ENCODE measurements at places on chromosomes 5 and 9. TPM values are rescaled to one million over a fixed set of nuclear protein-coding genes. Genes with fewer than 3 reads are reported as not detected.

DNA sequence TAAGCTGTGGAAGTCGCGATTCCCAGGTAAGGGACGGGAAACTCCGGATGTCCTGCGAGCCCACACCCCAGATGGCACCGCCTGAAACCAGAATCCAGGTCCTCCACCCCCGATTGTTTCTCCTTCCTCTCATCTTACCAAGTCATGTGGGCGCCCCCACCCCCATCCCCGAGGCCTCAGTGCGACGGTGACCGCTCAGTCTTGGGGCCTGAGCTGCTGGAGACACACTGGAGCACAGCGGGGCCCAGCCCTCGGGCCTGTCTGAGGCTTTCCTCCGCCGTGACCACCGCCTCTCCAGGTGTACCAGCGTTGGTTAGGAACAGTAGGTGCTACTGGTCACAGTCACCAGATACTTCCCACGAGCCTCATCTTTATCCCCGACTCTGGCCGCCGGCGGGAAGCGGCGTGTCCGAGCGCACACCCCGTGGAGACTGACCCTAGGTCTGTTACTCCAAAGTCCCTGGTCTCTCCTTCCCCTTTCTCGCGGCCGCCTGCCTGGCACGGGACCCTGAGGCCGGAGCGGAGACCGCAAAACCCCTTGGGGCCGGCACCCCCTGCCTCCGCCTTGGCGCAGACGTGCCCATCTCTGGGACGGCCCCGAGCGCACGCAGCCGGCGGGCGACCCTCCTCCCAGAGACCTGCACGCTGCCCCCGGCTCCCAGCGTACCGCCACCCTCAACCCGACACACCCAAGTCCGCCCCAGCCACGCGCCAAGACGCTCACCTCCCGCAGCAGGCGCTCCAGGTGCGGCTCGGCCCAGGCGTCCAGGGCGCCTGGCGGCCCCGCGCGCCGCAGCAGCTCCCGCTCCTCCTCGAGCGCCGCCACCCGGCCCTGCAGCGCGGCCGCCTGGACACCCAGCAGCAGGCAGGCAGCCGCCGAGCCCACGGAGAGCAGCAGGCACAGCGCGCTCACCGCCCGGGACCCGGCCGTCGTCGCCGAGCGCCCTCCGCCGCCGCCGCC is 733 bp downstream of the COL23A1 start:
- no peaks in the 10 kb centered on the region for H3K4me1 ChIP-seq
- no peaks in the 10 kb centered on the region for H3K36me3 ChIP-seq
- H3K27ac ChIP-seq, result no peak overlapping the region
- H3K27me3 ChIP-seq, result peaks cover 47% of the 10 kb centered on the region
- peak overlapping the region; percentile 33 for H3K4me3 ChIP-seq

DNA sequence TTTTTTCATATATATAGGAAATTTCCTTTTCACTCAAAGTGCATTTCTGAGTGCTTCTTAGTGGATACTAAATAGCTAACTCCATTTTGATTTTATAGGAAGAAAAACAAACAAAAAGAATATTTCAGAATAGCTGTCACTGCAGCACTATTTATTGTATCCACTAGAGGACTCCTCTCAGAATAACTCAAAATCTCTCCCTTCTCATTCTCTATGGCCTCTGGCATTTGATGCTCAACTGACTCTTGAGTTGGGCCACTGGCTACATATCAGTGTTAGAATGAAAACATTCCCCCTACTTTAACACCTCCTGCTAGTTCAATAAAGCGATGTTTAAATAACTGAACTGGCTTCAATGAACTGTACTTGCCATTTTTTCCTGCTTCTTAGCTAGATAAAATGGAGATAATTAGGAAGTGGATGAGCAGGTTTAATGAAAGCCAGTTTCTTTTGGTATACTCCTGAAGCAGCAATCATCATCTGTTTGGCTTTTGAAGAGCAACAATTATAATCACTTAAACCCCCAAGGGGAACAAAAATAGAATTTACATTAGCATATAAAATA is 16.6 kb upstream of the ELAVL2 start:
- no peaks in the 10 kb centered on the region for H3K4me1 ChIP-seq
- H3K27me3 ChIP-seq, result no peaks in the 10 kb centered on the region
- no peak overlapping the region for H3K27ac ChIP-seq
- H3K4me3 ChIP-seq, result no peak overlapping the region

DNA sequence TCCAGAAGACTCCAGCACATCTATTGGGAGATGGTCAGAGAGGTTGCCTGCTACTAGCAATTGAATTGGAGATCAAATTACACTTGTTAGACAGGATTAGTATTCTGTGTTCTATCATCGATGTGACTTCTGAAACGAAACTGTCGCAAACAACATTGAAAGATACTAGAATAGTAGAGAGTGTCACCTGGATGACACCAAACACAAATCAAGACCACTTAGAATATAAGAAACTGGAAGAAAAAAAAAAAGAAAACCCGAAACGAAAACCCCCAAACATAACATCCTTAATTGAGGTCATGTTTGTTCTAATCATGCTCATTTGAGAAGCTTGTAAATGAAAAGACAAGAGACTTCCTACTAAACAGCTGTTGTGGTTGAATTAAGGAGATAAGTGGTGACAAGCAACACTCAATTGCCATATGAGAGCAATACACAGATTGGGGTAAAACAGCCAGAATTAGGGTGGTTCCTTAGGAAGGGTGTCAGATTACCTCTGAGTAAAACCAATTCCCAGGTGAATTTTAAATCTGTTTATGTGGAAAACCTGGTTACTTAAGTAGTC is 97.6 kb downstream of the BASP1 start:
- H3K27ac ChIP-seq, result no peak overlapping the region
- no peaks in the 10 kb centered on the region for H3K4me1 ChIP-seq
- no peak for DNase-seq
- no peaks in the 10 kb centered on the region for H3K36me3 ChIP-seq
- H3K4me3 ChIP-seq, result no peak overlapping the region

GRCh38 chr5:180645274-180646204 is 3.9 kb downstream of the FLT4 start:
- H3K4me3 ChIP-seq, result no peak overlapping the region
- peaks cover 63% of the 10 kb centered on the region for H3K27me3 ChIP-seq
- DNase-seq, result peak; percentile 46
- H3K27ac ChIP-seq, result no peak overlapping the region
- H3K36me3 ChIP-seq, result no peaks in the 10 kb centered on the region

DNA sequence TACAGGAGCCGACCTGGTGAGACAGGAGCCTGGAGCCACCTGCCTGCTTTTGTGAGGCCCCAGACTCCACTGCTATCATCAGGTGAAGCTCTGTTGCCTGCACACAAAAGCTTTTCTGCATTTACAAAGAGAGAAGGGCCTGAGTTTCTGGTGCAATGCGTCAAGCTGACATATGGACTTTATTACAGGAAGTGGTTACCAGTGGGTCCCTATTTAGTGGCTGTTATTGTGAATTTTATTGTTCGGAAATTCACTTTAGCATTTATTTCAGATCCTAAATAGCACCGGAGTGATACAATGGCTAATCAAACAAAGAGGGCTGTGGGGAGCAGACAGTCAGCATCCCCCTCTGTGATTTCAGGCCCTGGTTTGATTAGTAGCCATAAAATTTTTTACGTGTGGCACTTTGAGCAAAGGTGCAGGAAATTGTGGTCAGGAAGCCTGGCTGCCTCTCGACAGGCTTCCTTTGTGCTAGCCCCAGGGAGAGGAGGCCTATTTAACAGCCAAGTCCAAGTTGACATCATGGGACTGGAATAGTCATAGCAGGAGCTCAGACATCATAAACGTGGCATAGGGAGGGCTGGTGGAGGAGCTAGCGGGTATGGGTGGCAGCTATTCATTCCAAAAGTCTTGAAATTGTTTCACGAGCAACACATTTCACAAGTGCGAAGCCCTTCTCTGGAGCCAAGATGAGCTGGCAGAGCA is 8.4 kb downstream of the TGFBI start:
- H3K27me3 ChIP-seq, result peaks cover 50% of the 10 kb centered on the region
- H3K4me3 ChIP-seq, result no peak overlapping the region
- H3K27ac ChIP-seq, result no peak overlapping the region
- H3K4me1 ChIP-seq, result no peaks in the 10 kb centered on the region

- H3K4me1 ChIP-seq, result peaks cover 34% of the 10 kb centered on the region
- peak overlapping the region; percentile 61 for H3K27ac ChIP-seq
- H3K36me3 ChIP-seq, result peaks cover 32% of the 10 kb centered on the region
- H3K4me3 ChIP-seq, result no peak overlapping the region
- DNase-seq, result peak; percentile 65
- H3K27me3 ChIP-seq, result no peaks in the 10 kb centered on the region
Observed at GRCh38 chr9:35801328-35802128, 10.1 kb downstream of the NPR2 start.

- no peak overlapping the region for H3K27ac ChIP-seq
- H3K27me3 ChIP-seq, result no peaks in the 10 kb centered on the region
- no peaks in the 10 kb centered on the region for H3K4me1 ChIP-seq
- no peaks in the 10 kb centered on the region for H3K36me3 ChIP-seq
Observed at GRCh38 chr9:2602704-2603116, 18.9 kb upstream of the VLDLR start.

DNA sequence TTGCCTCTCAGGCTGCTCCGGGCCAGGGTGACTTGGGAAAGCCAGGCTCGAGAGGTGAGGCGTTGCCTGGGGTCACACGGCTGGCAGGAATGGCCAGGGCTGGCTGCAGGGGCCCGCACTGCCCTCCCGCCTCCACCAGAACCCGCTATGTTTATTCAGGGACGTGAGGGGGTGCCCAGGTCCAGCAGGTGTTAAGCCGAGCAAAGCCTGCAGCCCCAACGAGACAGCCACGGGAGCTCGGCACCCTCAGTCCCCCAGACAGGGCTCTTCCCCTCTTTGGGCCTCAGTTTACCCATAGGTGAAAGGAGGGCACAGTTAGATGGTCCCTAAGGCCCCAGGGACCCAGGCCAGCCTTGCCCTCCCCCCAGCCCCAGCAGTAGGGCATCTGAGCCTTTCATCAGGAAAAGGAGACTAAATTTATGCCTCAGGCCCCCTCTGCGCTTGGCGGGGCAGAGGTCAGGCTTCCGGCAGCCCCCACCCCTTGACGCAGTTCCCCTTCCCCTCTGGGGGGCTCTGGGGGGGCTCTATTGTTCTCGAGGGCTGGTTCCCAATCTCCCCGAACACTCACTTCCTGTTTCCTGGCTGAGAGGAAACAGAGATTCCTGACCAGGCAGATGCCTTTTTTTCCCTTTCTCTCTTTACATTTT is 7.1 kb upstream of the EGFL7 start:
- H3K4me3 ChIP-seq, result no peak overlapping the region
- H3K27me3 ChIP-seq, result no peaks in the 10 kb centered on the region
- H3K27ac ChIP-seq, result no peak overlapping the region
- no peak for DNase-seq
- H3K4me1 ChIP-seq, result peaks cover 71% of the 10 kb centered on the region

DNA sequence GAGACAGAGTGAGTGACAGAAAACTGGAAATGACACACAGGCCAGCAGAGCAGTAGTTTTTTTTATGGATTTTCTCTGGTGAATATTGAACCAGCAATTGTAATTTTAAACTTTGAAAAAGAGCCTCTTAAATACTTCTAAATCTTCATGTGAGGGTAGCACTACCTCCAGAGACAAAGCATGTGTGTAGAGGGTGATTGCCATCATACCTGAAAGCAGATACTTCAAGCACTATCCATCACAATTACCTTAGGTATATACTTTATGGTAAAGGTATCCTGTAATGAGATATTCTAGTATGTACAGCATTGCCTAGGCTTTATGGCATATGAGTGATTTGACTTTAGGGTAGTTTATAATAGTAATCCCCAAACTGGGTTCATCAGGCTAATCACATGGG is 3.4 kb upstream of the EBF1 start:
- H3K27me3 ChIP-seq, result peaks cover 15% of the 10 kb centered on the region
- no peak overlapping the region for H3K4me3 ChIP-seq
- DNase-seq, result no peak
- H3K4me1 ChIP-seq, result no peaks in the 10 kb centered on the region

DNA sequence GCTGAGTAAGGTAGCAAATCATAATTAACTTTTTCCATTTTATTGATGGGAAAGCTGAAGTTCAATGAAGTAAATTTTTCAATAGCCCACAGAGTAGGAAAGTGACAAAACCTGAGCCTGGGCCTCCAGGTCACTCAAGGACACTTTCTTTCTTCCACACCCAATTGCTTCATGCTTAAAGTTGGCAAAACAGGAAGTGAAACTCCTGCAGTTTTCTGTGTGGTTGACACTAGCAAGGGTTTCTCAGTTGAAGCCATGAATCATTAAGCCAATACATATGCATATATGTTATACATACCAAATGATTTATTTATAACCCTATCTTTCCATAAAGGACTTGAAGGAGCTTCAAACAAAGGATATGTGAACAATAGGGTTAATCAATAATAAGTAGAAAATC is 13.9 kb downstream of the TLR4 start:
- no peaks in the 10 kb centered on the region for H3K4me1 ChIP-seq
- no peaks in the 10 kb centered on the region for H3K27me3 ChIP-seq
- no peak overlapping the region for H3K27ac ChIP-seq
- H3K4me3 ChIP-seq, result no peak overlapping the region
- no peaks in the 10 kb centered on the region for H3K36me3 ChIP-seq

DNA sequence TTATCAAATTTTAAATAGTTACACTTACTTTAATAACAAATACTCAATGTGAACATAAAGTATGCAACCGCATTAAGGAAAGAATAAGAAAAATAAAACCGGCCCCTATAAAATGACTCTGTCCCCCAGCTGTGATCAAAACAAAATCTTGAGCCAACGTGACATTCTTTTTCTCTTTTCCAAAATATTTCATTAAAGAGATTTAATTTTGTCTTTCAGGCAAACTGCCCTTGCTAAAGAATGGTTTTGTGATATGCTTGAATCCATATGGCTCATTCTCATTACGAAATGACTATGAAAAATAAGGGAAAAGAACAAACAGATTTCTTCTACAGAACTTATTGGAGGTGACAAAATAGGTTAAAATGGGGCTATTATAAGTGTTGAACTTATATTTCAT is 197.0 kb downstream of the NR2F1-AS1 start:
- DNase-seq, result no peak
- no peaks in the 10 kb centered on the region for H3K4me1 ChIP-seq
- H3K4me3 ChIP-seq, result no peak overlapping the region
- no peaks in the 10 kb centered on the region for H3K27me3 ChIP-seq
- no peaks in the 10 kb centered on the region for H3K36me3 ChIP-seq
- no peak overlapping the region for H3K27ac ChIP-seq

DNA sequence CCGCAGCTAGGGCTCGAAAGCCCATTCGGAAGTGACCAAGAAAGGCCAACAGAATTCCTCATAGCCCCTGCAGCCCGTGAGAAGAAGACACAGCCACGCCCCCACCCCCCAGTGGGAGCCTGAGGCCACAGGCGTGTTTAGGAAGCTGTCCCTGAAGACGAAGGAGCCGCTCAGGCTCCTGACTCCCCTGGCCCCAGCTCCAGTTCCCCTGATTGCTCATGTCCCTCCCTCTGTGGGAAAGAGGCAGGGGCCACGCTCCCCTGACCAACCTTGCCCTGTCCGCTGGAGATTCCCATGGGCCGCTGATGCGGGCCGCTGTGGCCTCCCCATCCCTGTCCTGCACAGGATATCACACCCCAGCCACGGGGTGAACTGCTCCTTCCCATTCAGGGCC is 13.6 kb downstream of the ROPN1L start:
- H3K27me3 ChIP-seq, result peaks cover 39% of the 10 kb centered on the region
- no peak overlapping the region for H3K27ac ChIP-seq
- H3K4me3 ChIP-seq, result no peak overlapping the region
- DNase-seq, result no peak

- H3K27me3 ChIP-seq, result no peaks in the 10 kb centered on the region
- H3K4me3 ChIP-seq, result no peak overlapping the region
- DNase-seq, result no peak
- peaks cover 18% of the 10 kb centered on the region for H3K36me3 ChIP-seq
- H3K27ac ChIP-seq, result no peak overlapping the region
Observed at GRCh38 chr5:38996123-38996522, 78.1 kb downstream of the RICTOR start.

IL33 gene
- total RNA-seq, result 0.09 TPM

SPATA31A6 gene
- 0.16 TPM for total RNA-seq

SPATA31C1 gene
- 0.07 TPM for total RNA-seq

PARP8 gene
- total RNA-seq, result 0.31 TPM

KIF24 gene
- total RNA-seq, result 4.7 TPM

PCDHGB5 gene
- total RNA-seq, result 0.29 TPM

All from K562 (cell line).